NCI-H1105 (cell line): ENCODE measurements at places on chromosomes 16 and 17.

GRCh38 chr17:4043862-4044261, 79.6 kb upstream of the ATP2A3 start:
- DNase-seq, result no peak

- DNase-seq, result no peak
These were observed 141.1 kb downstream of the CCDC182 start for GRCh38 chr17:57603978-57604377.

DNA sequence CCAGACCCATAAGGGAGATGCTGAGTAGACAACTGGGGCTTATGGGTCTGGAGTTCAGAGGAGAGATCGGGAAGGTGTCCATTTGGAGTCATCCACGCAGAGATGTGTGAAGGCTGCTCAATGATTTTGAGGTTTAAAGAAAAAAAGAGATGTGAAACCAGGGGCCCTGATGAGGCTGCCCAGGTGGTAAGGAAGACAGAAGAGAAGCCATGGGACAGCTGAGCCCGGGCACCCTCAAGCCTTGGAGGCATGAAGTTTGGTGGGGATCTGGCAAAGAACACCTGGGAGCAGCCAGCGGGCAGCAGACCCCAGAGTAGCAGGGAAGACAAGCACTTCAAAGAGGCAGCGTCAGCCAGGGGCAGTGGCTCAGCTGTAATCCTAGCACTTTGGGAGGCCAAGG, 20.8 kb upstream of the MYO15B start:
- DNase-seq, result no peak

DNA sequence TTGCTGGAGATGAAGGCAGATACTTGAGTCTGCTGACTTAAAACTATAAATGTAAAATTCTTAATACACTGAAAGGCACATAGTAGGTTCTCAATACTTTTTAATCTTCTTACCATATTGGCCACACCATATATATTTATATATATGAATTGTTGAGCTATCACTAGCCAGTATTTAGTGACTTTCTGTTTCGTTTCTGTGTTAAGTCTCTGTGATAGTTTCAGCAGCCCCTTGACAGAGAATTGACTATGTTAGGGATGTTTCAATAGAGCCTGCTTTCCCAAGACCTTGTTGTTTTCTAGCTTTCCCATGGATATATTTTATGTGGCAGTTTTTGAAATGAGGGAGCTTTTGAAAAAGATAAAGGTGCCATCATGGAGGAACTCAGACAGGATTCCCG, 206.5 kb upstream of the GOT2 start:
- no peak for DNase-seq

GRCh38 chr16:88337021-88337420, 45.7 kb upstream of the ZNF469 start:
- no peak for DNase-seq

- DNase-seq, result peak; percentile 77
These were observed at the start of gene ETV4 for GRCh38 chr17:43546319-43547188. ETV4 (minus strand) TSS chr17:43546340; CDS start chr17:43545617, 723 bp downstream.

GRCh38 chr16:48101069-48101674, 54.6 kb downstream of the ABCC12 start:
- no peak for DNase-seq

GRCh38 chr17:16398270-16399267, 16.8 kb upstream of the TRPV2 start:
- no peak for DNase-seq

- no peak for DNase-seq
These were observed 89.5 kb upstream of the TOB1 start for GRCh38 chr17:50955667-50956120.

GRCh38 chr17:64537488-64537887, 30.7 kb downstream of the CEP95 start:
- DNase-seq, result no peak

GRCh38 chr16:51931653-51932052, 615.3 kb downstream of the TOX3 start:
- no peak for DNase-seq

DNA sequence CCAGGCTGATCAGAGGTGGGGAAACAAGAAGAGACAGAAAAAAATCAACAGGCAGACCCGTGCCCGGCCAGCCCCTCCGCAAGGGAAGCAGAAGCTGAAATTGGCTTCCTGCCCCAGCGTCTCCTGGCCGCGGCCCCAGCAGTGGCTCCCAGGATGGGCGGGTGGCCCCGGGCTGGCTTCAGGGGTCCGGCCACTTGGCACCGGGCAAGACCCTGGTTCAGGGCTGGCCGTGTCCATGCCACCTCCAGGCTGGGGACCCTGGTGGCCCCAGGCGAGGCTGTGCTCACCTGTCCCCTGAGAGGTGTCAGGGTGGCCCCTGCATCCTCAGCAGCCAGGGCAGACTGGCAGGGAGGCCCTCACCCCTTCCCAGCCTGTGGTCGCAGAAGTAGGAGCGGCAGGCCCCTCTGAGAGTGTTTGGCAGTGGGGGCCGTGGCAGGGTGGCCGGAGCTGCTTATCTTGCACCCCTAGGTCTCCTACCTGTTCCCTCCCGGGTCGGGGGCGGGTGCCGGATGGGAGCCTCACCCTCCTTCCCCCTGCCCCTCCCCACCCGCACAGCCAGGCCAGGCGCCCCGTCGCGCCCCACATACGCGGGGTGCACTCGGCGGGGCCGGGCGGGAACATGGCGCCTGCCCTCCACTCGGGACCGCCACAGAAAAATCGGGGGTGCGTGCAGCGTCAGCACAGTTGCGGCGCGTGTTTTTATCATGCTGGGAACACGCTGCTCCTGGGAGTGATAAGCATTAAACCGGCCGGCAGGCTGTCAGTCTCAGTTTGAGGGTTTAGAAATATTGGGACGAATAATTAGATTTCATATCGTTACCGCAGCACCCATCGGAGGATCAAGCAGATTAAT, 46.7 kb upstream of the ZC3H18 start:
- DNase-seq, result no peak

DNA sequence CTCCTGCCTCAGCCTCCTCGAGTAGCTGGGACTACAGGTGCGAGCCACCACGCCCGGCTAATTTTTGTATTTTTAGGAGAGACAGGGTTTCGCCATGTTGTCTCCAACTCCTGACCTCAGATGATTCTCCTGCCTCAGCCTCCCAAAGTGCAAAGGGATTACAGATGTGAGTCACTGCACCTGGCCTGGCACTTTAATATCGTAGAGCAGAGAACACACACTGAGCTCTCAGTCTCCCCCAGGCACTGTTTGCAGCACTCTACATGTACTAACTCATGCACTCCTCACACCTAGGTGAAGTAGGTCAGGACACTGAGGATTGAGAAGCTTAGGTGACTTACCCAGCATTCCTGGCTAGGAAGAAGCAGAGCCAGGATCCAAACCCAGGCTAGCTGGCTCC, 15.0 kb downstream of the C17orf100 start:
- no peak for DNase-seq

GRCh38 chr17:429589-429988, 77.0 kb upstream of the RPH3AL start:
- DNase-seq, result no peak

- no peak for DNase-seq
These were observed 350.1 kb upstream of the KIF2B start for GRCh38 chr17:53472586-53472985.

- no peak for DNase-seq
These were observed 11.4 kb upstream of the C16orf78 start for GRCh38 chr16:49362230-49362629.

DNA sequence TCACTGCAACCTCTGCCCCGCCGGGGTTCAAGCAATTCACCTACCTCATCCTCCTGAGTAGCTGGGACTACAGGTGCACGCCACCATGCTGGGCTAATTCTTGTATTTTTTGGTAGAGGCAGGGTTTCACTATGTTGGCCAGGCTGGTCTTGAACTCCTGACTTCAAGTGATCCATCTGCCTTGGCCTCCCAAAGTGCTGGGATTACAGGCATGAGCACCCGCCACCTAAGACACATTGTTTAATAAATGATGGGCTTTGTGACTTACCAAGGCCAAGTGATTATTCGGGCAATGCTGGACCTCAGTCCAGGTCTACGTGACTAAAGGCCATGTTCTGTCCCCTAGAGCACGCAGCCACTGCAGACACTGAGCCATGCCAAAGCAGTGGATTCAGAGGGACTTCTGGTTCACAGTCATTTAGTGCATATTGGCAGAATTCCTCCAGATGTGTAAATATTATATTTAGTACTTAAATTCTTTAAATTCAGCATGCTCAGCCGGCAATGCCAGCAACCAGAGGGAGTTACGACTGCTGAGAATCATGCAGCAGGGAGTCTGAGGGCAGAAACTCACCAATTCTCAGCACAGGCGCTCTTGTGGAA, 4.8 kb upstream of the ERCC4 start:
- no peak for DNase-seq

GRCh38 chr16:57196753-57197152, 10.6 kb downstream of the RSPRY1 start:
- DNase-seq, result no peak

GRCh38 chr16:85574672-85575475, 38.2 kb upstream of the GSE1 start:
- DNase-seq, result no peak

DNA sequence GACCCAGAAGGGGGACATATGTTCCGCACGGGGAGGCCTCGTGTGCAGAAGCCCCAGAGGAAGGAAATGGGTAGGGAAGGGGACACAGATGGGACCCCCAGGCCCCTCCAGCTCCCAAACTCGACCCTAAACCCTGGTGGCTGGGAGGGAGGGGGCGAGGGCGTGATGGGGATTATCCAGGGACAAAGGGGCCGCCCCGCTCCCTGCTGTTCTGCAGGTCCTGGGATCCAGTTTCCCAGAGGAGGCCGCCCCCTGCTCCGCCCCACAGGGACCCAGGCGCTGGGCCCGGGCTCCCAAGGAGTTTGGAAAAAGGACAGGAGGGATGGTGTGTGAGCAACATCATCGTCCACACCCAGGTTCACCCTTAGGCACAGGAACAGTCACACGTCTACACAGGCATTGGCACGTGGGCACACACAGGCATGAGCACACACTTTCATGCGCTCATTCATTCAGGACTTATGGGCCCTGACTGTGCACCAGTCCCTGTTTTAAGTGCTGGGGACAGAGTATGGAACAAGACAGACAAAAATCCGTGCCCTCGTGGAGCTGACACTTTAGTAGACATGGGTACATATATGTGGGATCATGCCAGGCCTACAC, 12.8 kb upstream of the FBXL19 start:
- no peak for DNase-seq

GRCh38 chr16:64051824-64052223, 1070.0 kb downstream of the CDH11 start:
- no peak for DNase-seq

GRCh38 chr16:49876716-49877129, 20.8 kb upstream of the ZNF423 start:
- DNase-seq, result no peak

DNA sequence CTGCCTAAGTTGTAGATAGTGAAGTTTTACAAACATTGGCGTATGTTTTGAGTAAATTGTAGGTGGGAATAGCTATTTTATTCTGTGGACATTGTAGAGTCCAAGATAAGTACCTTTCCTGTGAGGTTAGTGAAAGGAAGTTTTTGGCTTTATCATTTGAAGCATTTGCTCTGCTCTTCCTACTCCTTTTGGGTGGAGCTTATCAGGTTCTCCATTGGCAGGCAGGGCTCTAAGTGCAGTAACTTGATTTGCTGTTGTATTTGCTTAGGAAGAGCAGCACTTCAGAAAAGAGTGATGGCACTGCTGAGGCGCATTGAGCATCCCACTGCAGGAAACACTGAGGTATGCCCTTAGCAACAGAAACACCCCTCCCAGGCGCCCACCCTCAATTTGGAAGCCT, 70.1 kb downstream of the OMG start:
- no peak for DNase-seq

DNA sequence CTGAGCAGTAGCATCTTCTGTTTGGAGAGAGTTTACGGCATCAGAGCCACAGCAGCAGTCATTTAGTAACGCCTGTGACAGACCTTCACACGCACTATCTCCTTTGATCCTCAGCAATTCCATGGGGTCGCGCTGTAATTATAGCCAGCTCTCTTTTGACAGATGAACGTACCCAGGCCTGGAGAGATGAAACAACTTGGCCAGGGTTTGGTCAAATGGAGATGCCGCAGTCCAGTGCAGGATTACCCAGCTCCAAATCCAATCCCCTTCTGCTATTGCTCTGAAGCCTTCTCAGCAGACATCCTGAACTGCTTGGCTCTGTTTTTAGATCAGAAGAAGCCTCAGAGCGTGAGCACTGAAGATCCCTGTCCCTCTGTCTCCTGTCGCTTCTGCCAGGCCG, 83.9 kb downstream of the SOX9 start:
- DNase-seq, result no peak

DNA sequence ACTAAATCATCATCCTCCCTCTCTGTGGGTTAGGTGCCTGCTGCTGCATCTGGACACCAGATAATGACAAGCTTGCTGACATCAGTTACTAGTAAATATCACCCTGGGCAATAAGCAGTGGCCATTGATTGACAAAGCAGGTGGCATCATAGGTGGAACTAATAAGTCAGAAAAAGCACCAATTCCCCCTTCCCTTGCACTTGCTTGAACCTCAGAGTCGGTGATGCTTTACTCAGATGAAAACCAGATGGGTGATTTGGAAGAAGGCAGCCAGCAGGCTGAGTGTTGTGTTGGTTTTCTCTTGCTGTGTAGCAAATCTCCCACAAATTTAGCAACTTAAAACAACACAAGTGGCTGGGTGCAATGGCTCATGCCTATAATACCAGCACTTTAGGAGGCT, 146.9 kb upstream of the NOL11 start:
- no peak for DNase-seq

- DNase-seq, result no peak
These were observed 65.1 kb downstream of the WSCD1 start for GRCh38 chr17:6135236-6135635.

DNA sequence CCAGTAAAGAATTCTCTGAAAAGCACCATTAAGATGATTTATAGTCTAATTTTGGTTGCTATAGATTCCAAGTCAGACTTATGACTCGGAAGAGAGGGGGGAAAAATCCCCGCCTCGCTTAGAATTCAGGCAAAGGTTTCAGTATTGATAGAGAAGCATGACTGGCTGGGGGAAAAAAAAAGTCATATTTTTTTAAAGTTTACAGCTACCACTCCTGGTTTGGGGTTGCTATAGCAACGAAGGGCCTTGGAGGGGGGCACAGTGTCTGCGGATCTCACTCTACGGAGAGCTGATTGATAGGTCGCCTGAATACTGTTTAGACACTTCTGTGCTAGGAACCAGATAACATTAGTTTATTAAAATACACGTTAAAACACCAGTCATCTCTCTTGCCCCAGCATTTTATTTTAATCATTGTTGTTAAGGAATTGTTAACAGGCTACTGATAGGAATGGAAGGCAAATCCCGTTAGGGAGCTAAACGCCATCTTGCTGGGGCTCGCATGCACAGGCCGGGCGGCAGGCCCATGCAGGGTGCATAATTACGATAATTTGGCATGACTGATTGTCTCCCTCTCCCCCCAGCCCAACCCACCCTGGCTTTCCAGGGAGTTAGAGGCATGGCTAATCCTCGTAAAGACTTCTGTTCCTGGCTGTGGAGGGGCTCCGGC, 380.0 kb upstream of the XYLT1 start:
- no peak for DNase-seq
